ENCODE measurements at places on chromosomes 2 and 18.

DNA sequence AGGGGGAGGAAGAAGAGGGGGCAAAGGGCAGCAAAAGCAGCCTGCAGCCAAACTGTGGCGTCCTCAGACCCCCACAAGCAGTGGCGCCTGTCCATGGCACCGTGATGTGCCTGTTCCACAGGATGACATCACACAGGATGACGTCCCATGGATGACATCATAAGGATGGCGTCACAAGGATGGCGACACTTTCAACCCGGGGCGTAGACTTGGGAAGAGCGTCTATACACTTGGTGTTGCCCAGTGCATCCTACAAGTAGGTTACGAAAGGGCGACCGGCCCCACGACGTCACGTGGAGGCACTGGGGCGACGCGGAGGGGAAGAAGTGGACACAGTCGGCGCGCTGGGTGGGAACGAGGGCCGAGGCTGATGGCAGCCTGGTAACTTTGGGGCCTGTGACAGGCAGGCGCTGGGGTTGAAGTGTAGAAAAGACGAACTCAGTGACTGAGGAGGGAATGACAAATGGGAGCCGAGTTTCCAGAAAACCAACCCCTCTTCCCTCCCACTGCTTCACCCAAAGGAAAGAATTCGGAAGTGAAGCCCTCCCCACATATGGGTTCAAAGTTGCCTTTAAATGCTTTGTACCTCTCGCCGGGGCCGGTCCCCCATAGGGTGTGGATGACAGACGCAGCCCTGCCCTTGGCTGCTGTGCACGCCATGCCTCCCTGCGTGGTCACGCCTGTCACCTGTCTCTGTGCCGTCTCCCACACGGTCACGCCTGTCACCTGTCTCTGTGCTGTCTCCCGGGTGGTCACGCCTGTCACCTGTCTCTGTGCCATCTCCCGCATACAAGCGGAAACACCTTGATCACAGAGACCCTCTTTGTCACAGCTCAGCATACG, 13.4 kb upstream of the KCNG2 start:
- DNase-seq, result no peak

- DNase-seq, result no peak
These were observed 139.2 kb downstream of the LAMA3 start for GRCh38 chr18:23828426-23828825.

DNA sequence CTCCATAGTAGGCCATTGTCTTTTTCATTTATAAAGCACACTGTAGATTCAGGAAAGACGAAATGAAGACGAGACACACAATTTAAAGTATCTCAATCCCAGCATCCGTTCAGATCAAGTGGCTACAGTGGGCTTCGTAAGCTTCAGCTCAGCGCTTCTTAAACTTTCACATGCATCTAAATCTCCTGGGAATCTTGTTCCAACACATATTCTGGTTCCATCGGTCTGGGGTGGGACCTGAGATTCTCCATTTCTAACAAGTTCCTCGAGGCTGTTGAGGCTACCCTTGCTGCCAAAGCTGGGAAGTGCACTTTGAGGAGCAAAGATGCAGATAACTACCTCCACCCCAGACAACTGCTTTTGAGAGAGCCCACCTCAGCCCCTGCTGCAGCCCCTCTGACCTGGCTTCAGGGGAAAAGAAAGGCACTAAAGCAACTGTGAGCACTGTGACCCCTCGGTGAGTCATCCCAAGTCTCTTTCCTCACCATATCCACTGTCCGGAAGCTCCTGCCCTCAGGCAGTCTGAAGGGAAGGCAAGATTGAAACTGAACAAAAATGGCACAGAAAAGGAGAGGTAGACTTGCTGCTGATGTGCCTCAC, 201.1 kb upstream of the FBXO11 start:
- no peak for DNase-seq

DNA sequence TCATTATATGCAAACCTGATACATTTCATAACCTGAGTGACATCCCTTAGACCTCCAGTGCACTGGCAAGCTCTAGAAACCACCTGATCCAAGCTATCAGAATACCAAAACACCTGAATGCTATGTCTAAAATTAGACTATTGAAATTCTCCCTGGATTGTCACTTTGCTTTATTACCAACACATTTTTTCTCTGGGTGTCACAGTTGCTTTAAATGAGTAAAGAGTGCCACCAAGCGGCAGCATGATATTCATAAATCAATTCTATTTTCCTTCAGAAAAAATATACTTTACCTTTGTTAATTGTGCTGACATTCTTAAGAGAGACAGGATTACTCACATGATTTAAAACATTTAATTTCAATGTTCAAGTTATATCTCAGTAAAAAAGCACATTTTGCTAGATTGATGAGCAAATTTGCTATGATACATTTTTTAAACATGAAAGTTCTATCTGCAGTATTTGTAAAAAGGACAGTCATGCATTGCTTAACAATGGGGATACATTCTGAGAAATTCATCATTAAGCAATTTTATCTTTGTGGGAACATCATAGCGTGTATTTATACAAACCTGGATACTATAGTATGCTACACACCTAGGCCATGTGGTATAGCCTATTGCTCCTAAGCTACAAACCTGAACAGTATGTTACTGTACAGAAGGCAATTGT, 338.4 kb upstream of the SLC39A10 start:
- DNase-seq, result no peak

DNA sequence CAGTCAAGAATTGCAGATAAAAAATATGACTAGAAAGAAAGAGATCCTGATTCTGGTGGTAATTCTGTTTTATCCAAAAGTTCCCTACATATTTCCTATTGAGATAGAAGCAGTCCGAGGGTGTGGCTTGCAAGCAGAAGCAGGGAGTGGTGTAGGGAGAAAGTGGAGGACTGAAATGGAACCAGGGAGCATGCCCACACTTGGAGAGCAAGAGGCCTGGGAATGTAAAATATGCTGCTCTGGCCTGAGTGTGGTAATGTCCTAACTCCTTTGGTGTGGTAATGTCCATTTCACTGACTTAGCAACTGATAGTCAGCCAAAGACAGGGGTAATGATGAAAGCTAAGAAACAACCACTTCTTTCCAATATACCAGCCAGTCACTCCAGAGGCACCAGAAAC, 30.1 kb upstream of the FMNL2 start:
- no peak for DNase-seq
